ENCODE measurements at places on chromosomes 5 and 9.

GRCh38 chr5:53882006-53882675 is 321.7 kb downstream of the NDUFS4 start:
- DNase-seq, result no peak

GRCh38 chr5:1778138-1779020 is 21.3 kb downstream of the MRPL36 start:
- no peak for DNase-seq

DNA sequence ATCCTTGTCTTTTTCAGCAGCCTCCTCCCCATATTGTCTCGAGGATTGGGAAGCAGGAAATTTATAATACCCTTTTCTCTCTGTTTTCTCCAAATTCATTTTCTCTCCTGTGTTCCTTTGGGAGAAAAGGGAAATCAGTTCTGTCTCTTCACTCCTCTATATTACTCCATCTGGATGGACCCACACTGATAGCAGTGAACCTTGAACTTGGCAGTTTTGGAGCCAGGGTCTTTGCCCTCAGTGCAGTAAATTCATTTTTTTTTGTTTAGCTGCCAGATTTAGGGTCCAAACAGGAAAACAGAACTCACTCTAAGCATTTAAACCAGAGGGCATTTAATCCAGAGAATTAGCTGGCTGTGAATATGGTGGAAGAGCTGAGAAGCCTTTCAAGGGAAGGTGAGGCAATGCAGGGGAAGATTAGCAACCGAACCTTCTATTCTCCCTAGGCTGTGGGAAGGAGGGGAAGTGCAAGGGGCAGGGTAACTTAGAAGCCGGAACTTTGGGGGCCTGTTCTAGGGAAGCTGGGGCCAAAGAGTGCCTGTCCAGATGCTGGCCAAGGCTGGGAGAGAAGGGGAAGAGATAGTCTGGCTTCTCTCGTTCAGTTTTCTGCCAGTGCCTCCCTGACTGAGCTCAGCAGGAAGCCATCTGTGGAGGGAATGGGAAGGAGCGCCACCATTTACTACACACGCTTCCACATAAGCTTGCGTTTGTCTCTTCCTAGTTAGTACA is 16.3 kb upstream of the NPR2 start:
- DNase-seq, result no peak

- DNase-seq, result no peak
These were observed 51.1 kb upstream of the SSBP2 start for GRCh38 chr5:81802020-81802419.

GRCh38 chr5:170218726-170219125 is 14.1 kb upstream of the C5orf58 start:
- DNase-seq, result no peak

GRCh38 chr5:57696389-57696769 is 213.8 kb upstream of the ACTBL2 start:
- DNase-seq, result no peak

DNA sequence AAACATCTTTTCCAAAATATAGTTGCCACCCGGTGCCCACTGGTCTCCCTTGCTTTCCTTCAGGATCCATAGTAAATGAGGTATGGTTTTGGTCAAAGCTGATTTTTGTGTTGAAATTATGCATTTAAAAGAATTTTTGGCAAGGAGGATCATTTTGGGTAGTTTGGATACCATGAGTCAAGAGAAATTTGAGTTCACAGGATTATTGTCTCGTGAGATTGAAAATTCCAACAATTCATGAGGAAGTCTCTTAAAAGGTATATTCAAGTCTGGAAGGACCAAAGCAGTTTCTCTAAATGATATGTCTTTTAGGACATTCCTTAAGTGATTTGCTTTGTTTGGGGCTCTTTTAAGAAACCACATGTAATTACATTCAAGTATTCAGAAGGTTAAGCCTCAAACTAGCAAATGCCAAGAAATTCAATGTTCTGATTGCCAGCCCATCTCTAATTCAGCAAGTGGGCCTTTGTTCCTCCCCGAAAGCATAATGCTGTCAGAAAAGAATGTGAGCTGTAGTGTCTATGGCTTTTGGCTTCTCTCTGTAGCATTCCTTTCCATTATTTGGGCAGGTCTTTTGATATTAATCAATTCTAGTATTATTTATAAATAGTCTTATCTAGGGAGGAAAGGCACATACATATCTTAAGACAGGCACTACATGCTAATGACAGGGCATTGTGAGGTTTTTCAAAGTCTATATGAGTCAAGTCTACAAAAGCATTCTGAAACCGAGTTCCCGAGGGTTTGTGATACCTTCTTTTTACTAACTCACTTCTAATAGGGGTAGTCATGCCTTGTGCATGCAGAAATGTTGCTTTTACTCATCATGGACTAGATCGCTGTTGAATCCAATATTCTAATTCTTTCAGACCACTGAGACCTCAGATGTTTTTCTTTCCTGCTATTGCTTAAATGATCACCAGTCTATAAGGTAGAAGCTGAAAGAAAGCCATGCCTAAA is 453.9 kb downstream of the ENC1 start:
- no peak for DNase-seq

- no peak for DNase-seq
These were observed 85.5 kb downstream of the ANXA1 start for GRCh38 chr9:73237140-73237539.

GRCh38 chr5:42300496-42300895 is 122.7 kb upstream of the GHR start:
- DNase-seq, result no peak

DNA sequence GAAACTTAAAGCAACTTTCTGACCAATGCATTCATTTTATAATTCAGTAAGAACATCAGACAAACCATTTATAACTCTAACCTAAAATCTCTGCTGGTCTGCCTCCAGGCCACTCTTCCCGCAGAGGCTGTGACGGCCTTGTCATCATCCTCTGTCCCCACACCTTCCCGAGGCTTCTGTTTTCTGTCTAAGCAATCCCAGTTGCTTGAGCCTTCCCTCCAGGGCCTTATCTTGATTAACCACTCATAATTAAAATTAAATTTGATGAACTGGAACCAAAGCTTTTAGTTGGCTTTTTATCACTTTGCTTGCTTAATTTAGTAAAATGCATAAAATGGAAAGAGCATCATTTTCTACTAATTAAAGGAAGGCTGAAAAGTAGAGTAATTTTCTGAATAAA is 312.4 kb downstream of the DIRAS2 start:
- no peak for DNase-seq

DNA sequence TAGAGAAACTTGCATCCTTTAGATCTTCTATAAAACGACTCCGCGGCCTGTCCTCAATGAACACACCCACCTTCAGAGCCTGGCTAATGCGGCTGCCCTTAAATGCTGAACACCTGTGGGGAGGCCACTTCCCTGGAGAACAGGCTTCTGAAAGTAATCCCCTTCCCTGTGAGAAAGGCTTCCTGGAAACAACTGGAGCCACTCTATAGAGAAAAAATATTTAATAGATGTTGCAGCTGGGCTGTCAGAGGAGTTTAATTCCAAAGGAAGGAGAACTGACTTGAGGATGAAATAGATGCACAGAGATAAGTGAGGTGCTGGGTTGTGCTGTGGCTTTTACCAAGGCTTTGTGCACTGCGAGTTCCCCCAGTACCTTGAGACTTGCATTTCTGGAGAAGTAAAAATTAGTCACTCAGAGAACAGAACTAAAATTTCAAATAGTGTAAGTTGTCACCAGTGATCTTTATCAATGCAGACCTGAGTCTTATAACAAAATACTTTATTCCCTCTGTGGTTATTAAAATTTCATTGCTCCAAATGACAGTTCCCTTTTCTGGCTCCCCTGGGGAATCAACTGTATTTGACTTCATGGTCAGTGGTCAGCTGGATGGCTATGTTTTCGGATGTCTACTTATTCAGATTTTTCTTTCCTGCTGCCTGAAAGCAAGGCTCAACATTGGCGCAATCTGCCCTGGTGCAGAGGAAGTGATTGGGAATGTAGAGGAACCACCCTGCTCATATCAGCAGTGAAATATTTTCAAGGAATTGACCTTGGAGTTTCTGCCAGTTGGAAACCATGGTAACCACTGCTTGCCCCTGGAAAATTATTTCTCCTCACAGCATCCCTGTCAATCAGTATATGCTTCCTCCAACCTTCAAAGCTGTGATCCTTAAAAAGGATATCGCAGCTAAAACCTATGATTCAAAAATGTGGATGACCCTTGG is 238.8 kb downstream of the SMARCA2 start:
- DNase-seq, result no peak

GRCh38 chr5:133360693-133361472 is 251.5 kb downstream of the FSTL4 start:
- DNase-seq, result no peak

- no peak for DNase-seq
These were observed 24.5 kb downstream of the FGD3 start for GRCh38 chr9:92971776-92972175.

GRCh38 chr5:54285686-54286085 is 24.7 kb downstream of the ARL15 start:
- DNase-seq, result no peak

GRCh38 chr9:10050016-10050415 is 562.8 kb downstream of the PTPRD start:
- no peak for DNase-seq

DNA sequence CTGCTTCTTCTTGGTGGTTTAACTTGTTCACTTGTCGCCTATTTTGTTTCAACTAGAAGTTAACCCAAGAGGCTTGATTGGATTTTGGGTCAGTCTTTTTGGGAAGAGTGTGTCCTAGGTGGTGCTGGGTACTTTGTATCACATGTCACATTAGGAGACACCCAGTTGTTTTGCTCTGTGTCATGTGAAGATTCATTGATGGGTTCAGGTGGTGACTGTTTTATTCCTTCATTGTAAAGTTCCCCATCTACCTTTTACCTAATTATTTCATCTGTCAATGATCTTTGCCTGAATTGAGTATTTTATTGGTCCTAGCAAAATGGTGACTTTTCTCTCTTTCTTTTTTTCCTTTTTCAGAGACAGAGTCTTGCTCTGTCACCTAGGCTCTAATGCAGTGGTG is 69.2 kb downstream of the RALGPS1 start:
- DNase-seq, result no peak

DNA sequence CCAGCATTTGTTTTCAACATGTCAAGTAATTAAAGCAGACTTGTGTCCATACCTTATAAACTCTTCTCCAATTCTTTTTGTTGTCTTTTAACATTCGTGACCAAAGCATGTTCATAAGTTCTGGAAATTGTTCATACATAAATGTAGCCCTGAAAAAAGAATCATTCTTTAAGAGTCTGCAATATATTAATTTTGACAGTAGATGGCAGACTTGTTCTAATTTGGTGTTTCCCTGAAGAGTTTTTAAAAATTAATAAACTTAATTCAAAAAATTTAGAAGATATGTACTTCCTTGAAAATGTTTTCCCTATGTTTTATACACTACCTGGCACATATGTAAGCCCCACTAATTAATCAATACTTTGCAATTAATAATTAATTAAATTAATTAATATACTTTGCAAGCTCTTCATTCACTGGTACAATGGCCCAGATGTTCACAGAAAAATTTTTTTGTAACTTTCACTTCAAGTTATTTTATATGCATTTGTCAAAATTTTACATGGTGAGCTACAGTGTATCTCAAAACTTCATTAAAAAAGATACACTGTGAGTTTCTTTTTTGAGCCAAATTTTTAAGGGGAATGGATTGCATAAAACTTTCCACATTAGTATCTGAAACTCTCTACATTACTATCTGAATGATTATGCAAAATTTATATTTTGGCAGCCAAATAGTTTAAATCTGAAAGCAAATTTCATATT is 42.1 kb downstream of the CLINT1 start:
- peak; percentile 50 for DNase-seq

DNA sequence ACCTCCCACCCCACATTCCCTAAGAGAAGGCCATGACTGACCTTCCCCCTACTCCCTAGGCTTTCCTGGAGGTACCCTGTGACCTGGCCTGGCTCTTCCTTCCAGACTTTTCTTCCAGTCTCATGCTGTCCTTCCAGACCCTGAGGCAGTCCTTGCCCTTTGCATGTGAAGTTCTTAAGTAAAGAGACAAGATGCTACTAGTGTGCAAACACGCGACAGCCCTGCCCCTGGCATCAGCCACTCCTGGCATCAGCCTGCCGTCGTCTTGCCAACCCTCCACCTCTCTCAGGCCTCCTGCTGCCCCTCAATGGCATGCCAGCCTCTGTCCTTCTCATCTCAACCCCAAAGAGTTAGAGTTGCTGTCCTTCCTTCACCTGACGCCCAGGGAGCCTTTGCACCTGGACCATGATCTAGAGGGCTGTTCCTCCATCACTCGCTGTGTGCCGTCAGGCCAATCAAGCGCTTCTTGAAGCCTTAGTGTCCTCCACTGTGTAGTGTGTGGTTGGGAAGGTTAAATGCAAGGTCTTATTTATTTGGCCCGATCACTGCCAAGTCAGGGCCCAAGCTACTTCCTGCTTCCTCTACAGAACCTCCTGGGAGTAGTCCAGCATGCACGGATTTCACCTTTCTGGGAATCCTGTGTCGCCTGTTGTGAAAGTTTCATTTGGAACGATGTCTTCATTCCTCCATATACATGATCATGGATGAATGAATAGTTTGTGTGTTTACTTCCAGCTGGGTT is 61.9 kb downstream of the WWC1 start:
- DNase-seq, result no peak

GRCh38 chr9:131277910-131278701 is 1.8 kb upstream of the FAM78A start:
- DNase-seq, result peak; percentile 66
